Activated T-helper 1 cell treated with Interleukin-2 at 50 U/mL for 16 hours (primary cell): ENCODE measurements at places on chromosomes 4 and X.

DNA sequence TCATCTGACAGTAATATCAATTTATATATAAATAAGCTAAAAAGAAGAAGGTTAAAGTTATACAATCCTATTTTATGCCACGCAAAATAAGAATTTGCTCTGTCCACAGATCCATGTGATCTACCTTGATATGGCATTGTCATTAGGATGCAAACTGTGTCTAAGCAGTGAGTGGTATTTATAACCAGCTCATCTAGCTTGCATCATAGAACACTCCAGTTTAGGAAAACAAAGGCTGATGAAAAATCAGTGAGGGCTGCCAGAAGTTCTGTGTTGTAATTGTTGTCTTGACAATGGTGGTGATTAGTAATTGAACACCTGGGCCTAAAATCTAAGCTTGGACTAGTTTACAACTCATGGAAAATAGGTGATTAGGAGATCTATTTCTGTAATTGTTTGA, 111.0 kb downstream of the CPE start:
- no peak for DNase-seq

DNA sequence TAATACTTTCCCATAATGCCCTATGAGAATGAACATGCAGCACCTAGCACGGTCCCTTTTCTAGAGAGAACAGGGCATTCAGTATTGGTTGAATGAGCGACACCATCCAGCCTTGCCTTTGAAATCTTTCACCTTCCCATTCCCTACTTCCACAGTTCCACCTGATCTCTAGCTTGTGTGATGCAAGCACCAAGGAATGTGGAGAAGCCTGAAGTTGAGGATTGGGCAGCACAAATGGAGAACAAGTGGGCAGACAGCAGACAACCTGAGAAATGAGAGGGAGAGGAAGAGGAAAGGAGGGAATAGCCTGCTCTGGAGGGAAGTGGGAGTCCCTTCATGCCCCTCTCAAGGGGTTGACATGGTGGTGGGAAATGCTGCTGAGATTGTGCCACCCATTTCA, 365.1 kb upstream of the CXorf51A start:
- no peak for DNase-seq

- DNase-seq, result no peak
Measured at GRCh38 chr4:25900310-25900709, 13.7 kb upstream of the SMIM20 start.

DNA sequence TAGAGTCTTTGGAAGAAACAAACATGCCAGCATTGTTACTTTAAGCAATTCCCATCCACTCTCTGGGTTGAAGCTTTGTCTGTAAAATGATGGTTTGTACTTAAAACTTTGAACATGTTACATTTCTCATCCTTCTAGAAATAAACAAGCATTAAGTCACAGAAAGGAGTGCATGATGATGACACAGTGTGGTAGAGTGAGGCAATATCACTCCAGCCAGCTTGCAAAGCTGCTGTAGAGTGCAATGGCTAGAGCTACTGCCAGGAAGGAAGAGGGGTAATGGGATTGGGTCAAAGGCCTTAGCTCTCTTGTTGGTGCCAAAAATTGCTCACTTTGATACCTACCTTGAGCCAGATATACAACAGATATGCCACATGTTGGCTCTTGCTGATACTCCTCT, 12.3 kb upstream of the ENOX2 start:
- DNase-seq, result no peak

- no peak for DNase-seq
Measured at GRCh38 chr4:57973819-57974218, 863.6 kb upstream of the IGFBP7 start.

GRCh38 chrX:15563056-15563455, 37.7 kb downstream of the ACE2 start:
- DNase-seq, result no peak

- no peak for DNase-seq
Measured at GRCh38 chr4:142267101-142267500, 579.0 kb downstream of the INPP4B start.

DNA sequence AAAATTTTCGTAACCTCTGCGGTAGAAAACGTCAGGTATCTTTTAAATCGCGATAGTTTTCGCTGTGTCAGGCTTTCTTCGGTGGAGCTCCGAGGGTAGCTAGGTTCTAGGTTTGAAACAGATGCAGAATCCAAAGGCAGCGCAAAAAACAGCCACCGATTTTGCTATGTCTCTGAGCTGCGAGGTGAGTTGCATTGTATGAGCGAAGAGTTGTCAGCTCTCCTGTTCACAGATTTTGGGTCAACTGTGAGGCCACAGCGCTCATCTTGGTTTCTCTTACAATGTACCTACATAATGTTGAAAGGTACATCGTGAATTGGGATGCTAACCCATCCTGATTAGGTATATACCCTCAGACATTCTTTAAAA, 486 bp downstream of the CLCN3 start:
- DNase-seq, result no peak

DNA sequence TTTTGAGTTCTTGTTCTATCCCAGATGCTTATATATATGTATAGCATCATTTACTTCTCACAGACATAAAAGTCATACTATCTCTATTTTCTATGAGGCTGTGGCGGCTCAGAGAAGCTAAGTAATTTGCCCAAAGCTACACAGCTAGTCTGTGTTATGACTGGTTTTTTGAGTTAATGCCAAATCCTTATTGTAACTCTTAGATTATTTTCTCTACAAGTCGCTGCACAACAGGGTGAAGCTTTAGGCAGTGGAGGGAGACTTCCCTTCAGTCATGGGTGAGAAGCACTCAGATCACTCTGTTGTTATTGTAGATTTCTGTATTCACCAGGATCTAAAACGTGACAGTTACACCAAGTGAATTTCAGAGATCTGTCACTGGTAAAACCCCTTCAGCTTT, 48.1 kb downstream of the WWC2 start:
- no peak for DNase-seq

GRCh38 chr4:8533274-8533865, 46.8 kb upstream of the GPR78 start:
- DNase-seq, result no peak

DNA sequence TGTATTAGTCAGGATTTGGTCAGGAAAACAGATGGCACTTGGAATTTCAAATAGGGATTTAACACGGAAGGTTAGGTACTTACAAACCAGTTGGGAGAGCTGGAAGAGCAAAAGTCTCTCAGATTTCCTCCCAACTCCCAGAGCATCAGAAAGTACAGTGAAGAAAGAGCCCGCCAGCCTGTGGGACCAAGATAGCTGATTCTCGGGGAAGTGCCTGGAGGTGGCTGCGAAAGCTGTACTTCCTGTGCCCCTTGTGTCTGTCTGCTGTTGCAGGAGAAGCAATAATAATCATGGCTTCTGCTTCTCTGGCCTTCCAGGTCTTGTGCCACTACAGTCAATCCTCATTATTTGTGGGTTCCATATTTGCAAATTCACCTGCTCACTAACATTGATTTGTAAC, 221.0 kb upstream of the BCOR start:
- DNase-seq, result no peak

DNA sequence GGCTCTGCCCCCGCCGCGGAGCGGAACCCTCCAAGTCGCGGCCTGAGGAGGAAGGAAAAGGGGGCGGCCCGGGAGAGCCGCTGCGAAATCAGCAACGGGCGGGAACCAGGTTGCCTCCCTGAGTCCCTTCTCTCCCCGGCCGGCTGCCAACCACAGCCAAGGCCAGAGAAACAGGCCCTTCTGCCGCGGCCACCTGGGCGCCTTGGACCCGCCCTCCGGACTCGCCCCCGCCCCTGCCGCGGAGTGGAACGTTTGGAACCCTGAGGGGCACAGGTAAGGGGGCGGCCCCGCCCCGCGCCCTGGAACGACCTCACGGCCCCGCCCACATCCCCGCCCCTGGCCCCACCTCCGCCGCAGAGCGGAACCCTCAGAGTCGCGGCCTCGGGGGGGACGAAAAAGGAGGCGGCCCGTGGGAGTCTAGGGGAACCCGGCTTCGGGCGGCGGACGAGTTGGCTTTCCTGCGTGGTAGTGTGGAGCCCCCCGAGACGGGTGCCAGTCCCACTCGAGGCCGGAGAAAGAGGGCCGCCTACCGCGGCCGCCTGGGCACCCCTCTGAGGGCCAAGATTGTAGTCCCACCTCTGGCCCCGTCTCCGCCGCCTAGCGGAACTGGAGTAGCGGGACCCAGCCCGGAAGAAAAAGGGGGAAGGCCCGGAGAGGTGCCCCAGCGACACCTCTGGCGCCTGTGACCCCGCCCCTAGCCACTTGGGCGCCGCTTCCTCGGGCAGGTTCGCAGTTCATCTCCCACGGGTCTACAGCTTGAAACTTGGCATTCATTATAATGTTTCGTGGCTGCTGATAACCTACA, 669 bp upstream of the PHKA2 start:
- peak; percentile 75 for DNase-seq

GRCh38 chrX:96763608-96764007, 79.0 kb downstream of the DIAPH2 start:
- DNase-seq, result no peak

GRCh38 chrX:43702660-43703059, 46.6 kb downstream of the MAOA start:
- no peak for DNase-seq

DNA sequence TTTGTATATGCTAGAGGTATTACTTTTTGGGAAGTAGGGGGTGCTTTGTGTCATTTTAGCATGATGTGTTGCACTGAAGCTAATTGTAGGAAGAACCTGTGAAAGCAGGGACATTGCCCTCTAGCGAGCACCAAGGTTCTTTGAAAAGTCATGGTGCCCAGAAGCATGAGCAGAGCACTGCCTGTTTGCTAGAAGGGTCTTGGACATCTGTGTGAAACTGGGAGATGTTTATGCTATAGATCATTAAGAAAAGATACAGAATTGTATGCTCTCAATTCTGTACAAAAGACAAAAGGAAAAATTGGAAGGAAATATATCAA, 14.7 kb downstream of the GRPR start:
- no peak for DNase-seq

DNA sequence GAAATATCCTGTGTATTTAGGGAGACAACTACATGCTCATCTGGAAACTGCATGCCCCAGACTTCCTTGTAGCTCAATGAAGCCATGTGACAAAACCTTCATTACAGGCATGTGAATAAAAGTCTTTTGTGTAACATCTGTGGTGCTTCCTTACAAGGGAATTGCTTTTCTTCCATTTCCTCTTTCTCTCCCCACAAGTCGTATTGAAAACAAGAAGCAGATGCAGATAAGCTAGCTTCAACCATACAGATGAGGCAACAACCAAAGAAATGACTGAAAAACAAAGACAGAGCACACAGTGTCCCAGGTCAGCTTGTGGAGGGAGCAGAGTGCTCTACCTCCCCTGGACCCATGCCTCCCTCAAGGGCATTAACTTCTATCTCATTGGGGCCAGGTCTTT, 115.8 kb upstream of the INPP4B start:
- DNase-seq, result no peak

GRCh38 chr4:79431839-79432238, 23.8 kb upstream of the GK2 start:
- DNase-seq, result no peak

DNA sequence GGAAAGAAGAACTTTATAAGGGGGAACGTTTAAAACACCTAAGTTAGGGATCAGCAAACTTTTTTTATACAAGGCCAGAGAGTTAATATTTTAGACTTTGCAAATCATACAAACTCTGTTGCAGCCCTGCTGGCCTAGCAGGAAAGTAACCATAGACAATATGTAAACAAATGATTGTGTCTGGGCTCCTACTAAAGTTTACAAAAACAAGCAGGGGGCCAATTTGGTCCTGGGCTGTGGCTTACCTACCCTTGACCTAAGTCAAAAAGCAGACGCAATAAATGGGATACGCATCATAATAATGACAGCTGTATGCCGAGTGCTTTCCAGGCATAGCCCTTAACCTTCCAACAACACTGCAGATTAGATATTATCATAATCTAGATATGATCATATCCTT, 4.9 kb downstream of the TASL start:
- no peak for DNase-seq

GRCh38 chr4:30653291-30653690, 66.9 kb upstream of the PCDH7 start:
- DNase-seq, result no peak

GRCh38 chrX:114047558-114047957, 536.3 kb upstream of the HTR2C start:
- DNase-seq, result no peak

DNA sequence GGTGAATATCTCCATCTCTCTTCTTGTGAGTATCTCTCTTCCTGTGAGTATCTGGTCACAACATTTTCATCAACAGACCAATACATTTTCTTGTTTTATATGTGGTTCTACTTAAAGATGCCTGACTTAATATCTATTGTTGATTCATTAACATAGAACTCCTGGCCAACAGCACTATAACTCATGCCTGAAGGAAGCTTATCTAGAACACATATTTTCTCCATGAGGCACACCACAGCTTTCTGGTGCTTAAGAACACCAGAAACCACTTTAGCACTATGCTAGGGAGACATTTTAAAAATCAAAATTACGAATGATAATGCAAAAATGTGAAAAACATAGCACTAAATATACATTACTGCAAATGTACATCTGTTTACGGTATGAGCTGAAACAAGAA, 190.4 kb downstream of the GABRB1 start:
- DNase-seq, result no peak

- DNase-seq, result no peak
Measured at GRCh38 chr4:112908511-112908910, 140.9 kb upstream of the ANK2 start.
